Activated CD4-positive, alpha-beta memory T cell treated with anti-CD3 and anti-CD28 coated beads for 36 hours (primary cell): ENCODE measurements at places on chromosomes 11 and 22.

DNA sequence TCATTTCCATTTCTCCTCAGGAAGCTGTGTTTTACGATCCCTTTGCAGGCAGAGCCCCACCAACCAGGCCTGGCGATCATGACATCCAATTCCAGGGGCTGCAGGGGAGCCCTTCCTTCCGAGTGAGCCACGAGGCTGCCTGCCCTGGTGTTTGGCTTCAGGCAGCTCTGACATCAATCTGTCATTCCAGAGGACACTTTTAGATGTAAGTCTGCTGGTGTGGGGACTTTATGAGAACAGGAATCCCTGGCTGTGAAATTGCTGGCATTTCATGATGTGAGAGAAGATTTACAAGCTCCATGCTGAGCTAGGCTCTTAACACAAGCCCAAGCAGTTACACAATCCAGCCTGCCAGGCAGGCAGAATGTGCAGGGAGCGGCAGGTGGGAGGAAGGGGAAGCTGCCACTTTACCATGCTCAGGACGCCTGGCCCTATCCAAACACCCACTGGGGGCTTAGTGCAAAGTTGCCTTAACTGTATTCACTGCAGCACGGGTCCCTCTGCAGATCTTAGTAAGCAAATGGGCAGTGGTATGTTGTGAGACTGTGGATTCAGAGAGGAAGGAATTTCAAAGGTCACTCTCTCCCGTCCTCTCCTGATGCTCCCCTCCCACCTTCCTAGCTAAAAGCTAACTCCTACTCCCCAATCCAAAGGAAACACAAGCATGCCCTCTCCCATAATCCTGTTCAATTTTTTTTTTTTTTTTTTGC lies 43.4 kb upstream of the MICAL2 start:
- peaks cover 8% of the 10 kb centered on the region for H3K4me1 ChIP-seq
- H3K27me3 ChIP-seq = no peaks in the 10 kb centered on the region
- no peaks in the 10 kb centered on the region for H3K36me3 ChIP-seq
- no peak overlapping the region for H3K27ac ChIP-seq
- peak; percentile 3 for DNase-seq

- no peaks in the 10 kb centered on the region for H3K27me3 ChIP-seq
- peaks cover 58% of the 10 kb centered on the region for H3K4me1 ChIP-seq
- DNase-seq = no peak
- no peak overlapping the region for H3K27ac ChIP-seq
- H3K4me3 ChIP-seq = no peak overlapping the region
These were observed 21.2 kb downstream of the LIF start for GRCh38 chr22:30225220-30225927.

GRCh38 chr11:65375012-65375411 lies 7.4 kb downstream of the SLC25A45 start:
- H3K36me3 ChIP-seq = no peaks in the 10 kb centered on the region
- no peak overlapping the region for H3K4me3 ChIP-seq
- H3K4me1 ChIP-seq = peaks cover under 1% of the 10 kb centered on the region
- DNase-seq = no peak

GRCh38 chr11:68525930-68526329 lies 65.4 kb downstream of the PPP6R3 start:
- no peaks in the 10 kb centered on the region for H3K27me3 ChIP-seq
- no peak overlapping the region for H3K27ac ChIP-seq
- H3K4me1 ChIP-seq = peaks cover 76% of the 10 kb centered on the region
- H3K4me3 ChIP-seq = no peak overlapping the region
- peaks cover 56% of the 10 kb centered on the region for H3K36me3 ChIP-seq
- no peak for DNase-seq

- H3K4me3 ChIP-seq = no peak overlapping the region
- peaks cover 61% of the 10 kb centered on the region for H3K4me1 ChIP-seq
- no peak for DNase-seq
- H3K27ac ChIP-seq = no peak overlapping the region
- peaks cover 20% of the 10 kb centered on the region for H3K36me3 ChIP-seq
These were observed 4.9 kb downstream of the MSANTD4 start for GRCh38 chr11:106017093-106017492.

GRCh38 chr11:92216789-92217188 lies 7.8 kb upstream of the FAT3 start:
- no peak for DNase-seq
- no peaks in the 10 kb centered on the region for H3K4me1 ChIP-seq
- no peaks in the 10 kb centered on the region for H3K36me3 ChIP-seq
- peaks cover 3% of the 10 kb centered on the region for H3K27me3 ChIP-seq
- H3K4me3 ChIP-seq = no peak overlapping the region
- H3K27ac ChIP-seq = no peak overlapping the region

DNA sequence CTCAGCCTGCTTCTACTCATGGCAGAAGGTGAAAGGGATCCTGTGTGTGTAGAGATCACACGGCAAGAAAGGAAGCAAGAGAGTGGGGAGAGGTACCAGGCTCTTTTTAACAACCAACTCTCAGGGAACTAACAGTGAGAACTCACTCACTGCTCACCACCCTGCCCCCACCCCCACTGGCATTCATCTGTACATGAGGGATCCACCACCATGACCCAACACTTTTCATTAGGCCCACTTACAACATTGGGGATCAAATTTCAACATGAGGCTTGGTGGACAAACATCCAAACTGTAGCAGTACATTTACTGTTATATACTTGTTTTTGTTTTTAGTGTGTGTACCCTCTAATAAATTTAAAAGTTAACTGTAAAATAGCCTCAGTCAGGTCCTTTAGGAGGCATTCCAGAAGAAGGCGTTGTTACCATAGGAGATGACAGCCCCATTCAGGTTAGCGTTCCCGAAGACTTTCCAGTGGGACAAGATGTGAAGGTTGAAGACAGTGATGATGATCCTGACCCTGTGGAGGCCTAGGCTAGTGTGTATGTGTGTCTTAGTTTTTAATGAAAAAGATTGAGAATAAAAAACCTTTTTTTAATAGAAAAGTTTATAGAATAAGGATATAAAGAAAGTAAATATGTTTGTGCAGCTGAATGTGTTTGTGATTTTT lies 11.3 kb downstream of the CUL5 start:
- peaks cover 4% of the 10 kb centered on the region for H3K36me3 ChIP-seq
- no peaks in the 10 kb centered on the region for H3K27me3 ChIP-seq
- H3K27ac ChIP-seq = no peak overlapping the region

- H3K27me3 ChIP-seq = peaks cover 3% of the 10 kb centered on the region
- no peaks in the 10 kb centered on the region for H3K36me3 ChIP-seq
- H3K4me3 ChIP-seq = no peak overlapping the region
- no peaks in the 10 kb centered on the region for H3K4me1 ChIP-seq
- H3K27ac ChIP-seq = no peak overlapping the region
These were observed 66.9 kb downstream of the RBFOX2 start for GRCh38 chr22:35961480-35962295.

- DNase-seq = no peak
- H3K27ac ChIP-seq = no peak overlapping the region
- H3K27me3 ChIP-seq = peaks cover 49% of the 10 kb centered on the region
These were observed 48.7 kb downstream of the CYTH4 start for GRCh38 chr22:37331034-37331428.

- no peaks in the 10 kb centered on the region for H3K4me1 ChIP-seq
- DNase-seq = no peak
- H3K27ac ChIP-seq = no peak overlapping the region
- no peak overlapping the region for H3K4me3 ChIP-seq
These were observed 19.2 kb downstream of the SERPIND1 start for GRCh38 chr22:20792966-20793728.

- H3K27ac ChIP-seq = no peak overlapping the region
- H3K4me1 ChIP-seq = no peaks in the 10 kb centered on the region
- no peak overlapping the region for H3K4me3 ChIP-seq
- no peaks in the 10 kb centered on the region for H3K27me3 ChIP-seq
- H3K36me3 ChIP-seq = no peaks in the 10 kb centered on the region
These were observed 45.6 kb upstream of the POLD3 start for GRCh38 chr11:74546752-74547151.

- H3K36me3 ChIP-seq = no peaks in the 10 kb centered on the region
- DNase-seq = no peak
- peaks cover 7% of the 10 kb centered on the region for H3K27me3 ChIP-seq
- no peak overlapping the region for H3K27ac ChIP-seq
- peaks cover 6% of the 10 kb centered on the region for H3K4me1 ChIP-seq
These were observed 247.6 kb downstream of the CADM1 start for GRCh38 chr11:115256397-115257197.

DNA sequence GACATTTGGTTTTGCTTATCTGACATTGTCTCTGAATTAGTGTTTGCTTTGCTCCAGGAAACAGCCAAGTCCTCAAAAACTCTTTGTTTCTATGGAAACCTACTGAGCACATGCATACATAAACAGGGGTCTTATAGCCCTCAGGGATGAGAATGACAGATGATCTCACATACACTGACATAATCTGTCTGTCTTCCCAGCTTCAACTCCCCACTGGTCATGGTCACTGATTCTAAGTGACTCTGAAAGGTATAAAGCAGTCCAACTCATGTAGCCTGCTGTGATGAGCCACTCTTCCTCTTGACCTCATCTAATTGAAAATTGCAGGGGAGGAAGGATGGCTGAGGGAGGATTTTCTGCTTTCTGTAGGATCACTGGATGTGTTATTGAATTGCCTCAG lies 12.6 kb downstream of the ZNF143 start:
- peaks cover 2% of the 10 kb centered on the region for H3K4me1 ChIP-seq
- no peaks in the 10 kb centered on the region for H3K27me3 ChIP-seq
- DNase-seq = no peak

GRCh38 chr11:32940865-32941264 lies 48.3 kb downstream of the QSER1 start:
- no peaks in the 10 kb centered on the region for H3K27me3 ChIP-seq
- H3K4me1 ChIP-seq = peaks cover 11% of the 10 kb centered on the region
- no peak for DNase-seq

DNA sequence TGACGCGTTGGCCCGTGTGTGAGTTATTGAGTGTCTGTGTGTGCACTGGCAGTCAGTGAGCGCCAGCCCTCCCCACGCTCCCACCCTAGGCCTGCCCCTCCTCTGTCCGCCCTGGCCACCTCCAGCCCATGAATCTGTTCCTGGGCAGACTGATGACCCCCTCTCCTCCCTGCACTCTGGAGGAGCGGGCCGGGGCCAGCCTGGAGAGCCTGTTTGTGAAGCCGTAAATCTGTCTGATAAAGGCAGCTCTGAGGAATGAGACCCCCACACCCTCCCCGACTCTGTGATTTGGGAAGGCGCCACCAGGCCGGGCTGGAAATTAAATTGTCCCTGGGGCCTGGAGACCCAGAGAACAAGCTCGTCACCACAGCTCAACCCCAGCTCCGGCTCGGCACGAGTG lies 8.6 kb downstream of the TSSC4 start:
- H3K4me1 ChIP-seq = no peaks in the 10 kb centered on the region
- no peak overlapping the region for H3K27ac ChIP-seq
- no peaks in the 10 kb centered on the region for H3K36me3 ChIP-seq
- DNase-seq = no peak
- no peak overlapping the region for H3K4me3 ChIP-seq
- no peaks in the 10 kb centered on the region for H3K27me3 ChIP-seq

DNA sequence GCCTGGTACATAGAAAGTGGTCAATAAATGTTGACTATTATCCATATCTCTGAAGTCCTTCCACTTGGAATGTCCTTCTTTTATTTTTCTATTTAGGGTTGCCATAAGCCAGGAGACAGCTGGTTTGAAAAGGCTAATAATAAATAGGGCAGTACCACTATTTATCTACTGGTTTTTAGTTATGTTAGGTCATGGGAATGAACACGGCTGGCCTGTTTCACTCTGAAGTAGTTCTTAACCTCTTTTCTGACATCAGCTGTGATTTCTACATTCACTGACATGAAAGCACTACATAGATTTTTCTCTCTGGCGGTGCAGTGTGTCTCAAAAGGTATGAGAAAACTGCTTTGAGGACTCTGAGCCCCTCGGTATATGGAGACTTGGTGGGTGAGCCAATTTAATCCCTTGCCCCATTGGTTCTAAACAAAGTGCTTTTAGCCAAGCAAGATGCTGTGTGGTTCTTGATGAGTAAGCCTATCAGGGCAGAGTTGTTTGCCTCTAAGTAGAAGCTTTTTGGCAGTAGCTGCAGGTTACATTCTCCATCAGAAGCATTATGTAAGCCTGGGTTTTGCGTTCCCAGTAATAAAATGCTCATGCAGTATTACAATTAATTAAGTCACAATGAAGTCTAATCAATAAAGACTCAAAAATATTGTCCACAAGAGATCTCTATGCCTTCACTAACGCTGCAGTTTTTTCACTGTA lies 48.7 kb upstream of the APOA1 start:
- DNase-seq = no peak
- peaks cover 14% of the 10 kb centered on the region for H3K36me3 ChIP-seq
- H3K4me3 ChIP-seq = no peak overlapping the region
- peaks cover 31% of the 10 kb centered on the region for H3K4me1 ChIP-seq

DNA sequence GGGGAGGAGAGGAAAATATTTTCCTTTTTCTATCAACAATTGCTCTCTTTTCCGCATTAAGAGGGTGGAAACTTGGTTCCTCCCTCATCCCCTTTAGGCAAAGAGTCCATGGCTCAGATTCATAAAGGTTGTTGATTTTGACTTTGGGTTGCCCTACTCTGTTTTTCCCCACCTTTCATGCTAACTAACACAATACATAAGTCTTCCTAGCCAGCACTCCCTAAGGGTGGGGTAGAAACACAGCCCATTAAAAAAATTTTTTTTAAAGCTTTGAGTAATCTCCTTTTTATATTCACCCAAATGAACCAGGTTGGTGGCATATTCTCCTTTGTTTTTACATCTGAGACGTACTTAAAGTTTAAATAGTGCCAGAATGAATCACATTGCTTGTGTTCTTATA lies 20.0 kb upstream of the LIN7C start:
- H3K27me3 ChIP-seq = no peaks in the 10 kb centered on the region
- no peaks in the 10 kb centered on the region for H3K4me1 ChIP-seq
- DNase-seq = no peak
- H3K4me3 ChIP-seq = no peak overlapping the region
